ENCODE measurements at places on chromosomes 11 and 22. TPM values are rescaled to one million over a fixed set of nuclear protein-coding genes. Genes with fewer than 3 reads are reported as not detected.

Gene FZD4
- total RNA-seq, result 10.3 TPM

Gene HBG1
- total RNA-seq, result not detected

DNA sequence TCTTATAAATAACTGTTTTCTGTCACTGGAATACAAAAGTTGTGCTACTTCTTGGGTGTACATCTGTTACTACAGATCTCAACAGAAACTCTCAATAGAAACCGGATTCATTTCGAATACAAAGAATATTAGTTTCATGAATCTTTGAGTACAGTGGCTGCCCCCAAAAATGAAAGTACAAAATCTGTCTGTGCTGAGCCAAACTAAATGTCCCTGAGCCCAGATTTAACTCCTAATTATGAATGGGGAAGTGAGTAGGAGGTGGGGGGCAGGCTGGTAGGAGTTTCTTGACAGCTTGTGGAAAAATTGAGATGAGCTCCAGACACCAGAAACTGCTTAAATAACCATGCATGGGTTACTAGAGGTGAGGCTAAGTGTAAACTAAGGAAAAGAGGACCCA is 41.6 kb downstream of the PITPNB start:
- no peak for DNase-seq
- H3K27ac ChIP-seq, result peak overlapping the region; percentile 45
- H3K4me3 ChIP-seq, result no peak overlapping the region
- no peaks in the 10 kb centered on the region for H3K27me3 ChIP-seq

DNA sequence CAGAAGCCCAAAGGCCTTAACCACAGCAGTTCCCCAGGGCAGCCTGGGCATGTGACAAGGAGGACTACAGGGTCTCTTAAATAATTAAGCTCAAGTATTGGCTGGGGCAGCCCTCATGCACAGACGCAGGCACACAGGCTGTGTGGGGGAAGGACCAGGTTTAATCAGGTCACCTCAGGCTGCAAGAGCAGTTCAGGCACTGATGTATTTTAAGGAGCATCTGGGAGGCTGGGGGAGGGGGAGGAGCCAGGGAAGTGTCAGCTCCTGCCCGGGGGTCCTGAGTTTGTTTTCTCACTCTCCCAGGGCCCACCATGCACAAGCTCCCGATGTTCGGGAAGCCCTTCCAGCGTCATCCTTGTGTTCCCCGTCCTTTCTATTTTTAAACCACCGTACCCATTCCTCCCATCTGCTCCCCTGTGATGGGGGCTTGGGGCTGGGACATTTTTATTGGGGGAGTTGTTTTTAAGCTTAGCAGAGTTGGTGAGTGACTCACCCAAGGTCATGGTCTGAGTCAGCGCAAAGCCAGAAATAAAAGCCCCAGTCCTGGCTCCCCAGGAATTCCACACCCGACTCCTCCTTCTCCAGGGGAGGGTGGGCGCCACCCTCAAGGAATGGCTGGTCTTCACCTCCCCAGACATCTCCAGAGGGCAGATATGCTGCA is 2.4 kb downstream of the CSDC2 start:
- H3K4me1 ChIP-seq, result peaks cover 27% of the 10 kb centered on the region
- peak; percentile 85 for DNase-seq
- peak overlapping the region; percentile 21 for H3K4me3 ChIP-seq
- H3K27me3 ChIP-seq, result no peaks in the 10 kb centered on the region

Gene OR8B2
- total RNA-seq, result not detected

DNA sequence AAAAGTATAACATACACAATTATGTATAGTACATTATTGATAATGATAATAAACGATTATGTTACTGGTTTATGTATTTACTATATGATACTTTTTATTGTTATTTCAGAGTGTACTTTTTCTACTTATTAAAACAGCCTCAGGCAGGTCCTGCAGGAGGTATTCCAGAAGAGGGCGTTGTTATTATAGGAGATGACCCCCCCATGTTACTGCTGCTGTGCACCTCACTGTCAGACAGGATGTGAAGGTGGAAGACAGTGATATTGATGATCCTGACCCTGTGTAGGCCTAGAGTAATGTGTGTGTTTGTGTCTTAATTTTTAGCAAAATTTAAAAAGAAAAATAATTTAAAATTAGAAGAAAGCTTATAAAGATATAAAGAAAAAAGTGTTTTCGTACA is 57.6 kb downstream of the REXO2 start:
- H3K27me3 ChIP-seq, result no peaks in the 10 kb centered on the region
- H3K27ac ChIP-seq, result no peak overlapping the region
- H3K4me1 ChIP-seq, result no peaks in the 10 kb centered on the region
- no peaks in the 10 kb centered on the region for H3K36me3 ChIP-seq
- no peak for DNase-seq
- no peak overlapping the region for H3K4me3 ChIP-seq

- peaks cover 12% of the 10 kb centered on the region for H3K4me1 ChIP-seq
- H3K4me3 ChIP-seq, result no peak overlapping the region
- DNase-seq, result peak; percentile 31
- H3K27ac ChIP-seq, result no peak overlapping the region
- no peaks in the 10 kb centered on the region for H3K36me3 ChIP-seq
Observed at GRCh38 chr22:40218723-40219294, 41.1 kb downstream of the TNRC6B start.

Gene SCN3B
- under 0.01 TPM for total RNA-seq

Gene ISX
- total RNA-seq, result not detected

DNA sequence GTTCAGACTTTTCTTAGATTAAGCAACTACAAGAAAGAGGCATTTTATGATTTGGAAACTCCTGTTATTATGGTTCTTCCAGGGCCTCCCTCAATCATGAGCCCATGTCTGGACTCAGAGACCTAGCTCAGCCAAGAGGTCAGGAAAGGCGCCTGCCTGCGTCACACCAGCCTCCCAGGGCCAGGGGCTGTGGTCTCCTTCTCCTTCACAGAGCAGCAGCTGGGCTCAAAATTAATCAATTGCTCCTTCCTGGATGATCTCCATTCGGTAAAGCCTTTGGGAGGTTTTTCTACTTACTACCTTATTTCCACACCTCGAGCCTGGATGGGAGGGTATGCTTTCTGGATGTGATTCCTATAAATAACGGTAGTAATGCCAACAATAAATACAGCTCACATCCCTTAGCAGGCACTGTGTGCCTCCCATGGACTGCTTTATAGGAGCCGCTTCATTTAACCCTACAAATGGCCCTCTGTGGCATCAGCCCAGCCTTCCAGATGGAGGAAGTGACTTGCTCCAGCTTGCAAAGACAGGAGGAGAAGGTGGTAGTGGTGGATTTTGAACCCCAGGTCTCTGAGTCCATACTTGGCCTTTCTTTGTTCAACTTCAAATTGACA is 1445.6 kb downstream of the TBC1D22A start:
- H3K4me1 ChIP-seq, result no peaks in the 10 kb centered on the region
- DNase-seq, result no peak
- H3K27ac ChIP-seq, result no peak overlapping the region
- no peaks in the 10 kb centered on the region for H3K36me3 ChIP-seq
- no peaks in the 10 kb centered on the region for H3K27me3 ChIP-seq
- H3K4me3 ChIP-seq, result no peak overlapping the region

GRCh38 chr11:27183672-27184457 is 143.2 kb downstream of the BBOX1 start:
- H3K27me3 ChIP-seq, result peaks cover 27% of the 10 kb centered on the region
- H3K27ac ChIP-seq, result no peak overlapping the region
- H3K36me3 ChIP-seq, result no peaks in the 10 kb centered on the region
- no peak overlapping the region for H3K4me3 ChIP-seq
- DNase-seq, result peak; percentile 72
- no peaks in the 10 kb centered on the region for H3K4me1 ChIP-seq

- peaks cover 24% of the 10 kb centered on the region for H3K36me3 ChIP-seq
- no peaks in the 10 kb centered on the region for H3K27me3 ChIP-seq
- no peak overlapping the region for H3K27ac ChIP-seq
- peaks cover 2% of the 10 kb centered on the region for H3K4me1 ChIP-seq
Observed at GRCh38 chr22:35418731-35419130, 18.8 kb downstream of the MCM5 start.

DNA sequence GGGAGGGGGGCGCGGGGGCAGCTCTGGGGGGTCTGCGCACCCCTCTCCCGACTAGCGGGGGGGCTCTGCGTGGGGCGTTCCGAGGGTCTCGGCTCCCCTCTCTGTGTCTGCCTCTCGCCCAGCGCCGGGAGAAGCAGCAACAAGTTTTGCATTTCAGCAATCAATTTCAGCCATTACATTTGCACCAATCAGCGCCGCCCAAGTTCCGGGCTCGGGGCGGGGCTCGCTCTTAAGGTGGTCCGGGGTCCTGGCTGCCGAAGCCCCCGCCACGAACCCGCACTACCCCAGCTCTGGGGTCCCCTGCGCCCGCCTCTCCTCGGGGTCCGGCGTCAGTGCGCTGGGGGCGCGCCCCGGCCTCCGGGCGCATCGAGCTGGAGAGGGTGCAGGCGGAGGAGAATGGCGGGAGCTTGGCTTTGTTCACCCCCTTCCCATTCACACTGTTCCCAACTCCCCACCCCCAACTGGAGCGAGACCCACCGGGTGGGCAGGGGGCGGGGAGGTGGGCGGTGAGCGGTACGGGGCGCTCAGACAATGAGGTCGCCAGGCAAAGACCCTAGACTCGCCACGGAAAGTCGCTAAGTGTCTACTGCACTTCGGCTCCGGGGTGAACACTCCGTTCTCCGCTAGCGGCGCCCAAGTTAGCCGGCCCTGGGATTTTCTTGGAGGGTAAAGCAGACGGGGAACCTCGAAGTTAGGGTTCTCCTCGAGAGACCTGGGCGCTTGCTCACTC is at the start of gene MN1:
Gene MN1 (minus strand): TSS at position 141 of the 730 bp plus-strand sequence. CDS start 1,213 bp downstream, outside the sequence.
- H3K27ac ChIP-seq, result peak within 1 kb of the TSS; percentile 85
- peaks cover 12% of the 10 kb centered on the region for H3K4me1 ChIP-seq
- H3K27me3 ChIP-seq, result no peaks in the 10 kb centered on the region
- H3K4me3 ChIP-seq, result peak within 1 kb of the TSS; percentile 98
- DNase-seq, result peak; percentile 35

- peaks cover 2% of the 10 kb centered on the region for H3K36me3 ChIP-seq
- DNase-seq, result peak; percentile 85
- H3K27ac ChIP-seq, result no peak overlapping the region
- H3K4me1 ChIP-seq, result no peaks in the 10 kb centered on the region
- peaks cover 2% of the 10 kb centered on the region for H3K27me3 ChIP-seq
Observed at GRCh38 chr11:123719452-123719851, 22.0 kb downstream of the ZNF202 start.

Gene SLC22A6
- not detected for total RNA-seq

DNA sequence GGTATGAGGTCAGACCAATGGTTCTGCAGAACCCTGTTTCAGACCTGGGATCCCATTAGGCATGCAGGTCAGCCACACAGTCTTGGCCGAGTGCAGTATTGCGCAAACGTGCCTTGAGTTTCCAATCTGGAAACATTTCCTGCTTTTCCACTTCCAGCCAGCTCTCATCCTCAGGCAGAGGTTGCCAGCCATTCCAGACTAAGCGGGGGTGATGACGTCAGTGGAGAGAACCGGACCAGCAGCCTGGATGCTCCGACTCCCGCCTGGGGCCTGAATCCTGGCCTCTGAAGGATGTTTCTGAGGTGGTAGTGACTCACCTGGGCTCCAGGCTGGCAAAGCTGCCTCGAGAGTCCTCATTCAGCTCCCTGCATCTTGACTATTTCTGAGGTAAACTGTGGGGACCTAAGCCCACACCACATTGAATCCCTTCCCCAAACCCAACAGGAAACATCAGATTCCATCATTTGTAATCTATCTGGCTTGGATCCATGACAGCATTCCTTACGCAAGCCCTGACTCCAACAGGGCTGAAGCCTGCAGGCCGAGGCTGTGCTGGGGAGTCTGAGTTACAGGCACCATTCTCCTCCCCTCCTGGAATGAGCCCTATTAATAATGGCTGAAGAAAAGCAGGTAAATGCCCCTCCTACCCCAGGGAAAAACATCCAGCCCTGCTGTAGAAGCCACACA is 83.0 kb downstream of the ABTB2 start:
- H3K27me3 ChIP-seq, result 0 out of 2 replicates have a peak, but pooled peaks cover 2% of the 10 kb centered on the region
- H3K27ac ChIP-seq, result peak overlapping the region; percentile 51
- H3K4me3 ChIP-seq, result no peak overlapping the region
- peak; percentile 98 for DNase-seq
- no peaks in the 10 kb centered on the region for H3K36me3 ChIP-seq

Gene MS4A2
- not detected for total RNA-seq

Gene APOA1
- 0.56 TPM for total RNA-seq

DNA sequence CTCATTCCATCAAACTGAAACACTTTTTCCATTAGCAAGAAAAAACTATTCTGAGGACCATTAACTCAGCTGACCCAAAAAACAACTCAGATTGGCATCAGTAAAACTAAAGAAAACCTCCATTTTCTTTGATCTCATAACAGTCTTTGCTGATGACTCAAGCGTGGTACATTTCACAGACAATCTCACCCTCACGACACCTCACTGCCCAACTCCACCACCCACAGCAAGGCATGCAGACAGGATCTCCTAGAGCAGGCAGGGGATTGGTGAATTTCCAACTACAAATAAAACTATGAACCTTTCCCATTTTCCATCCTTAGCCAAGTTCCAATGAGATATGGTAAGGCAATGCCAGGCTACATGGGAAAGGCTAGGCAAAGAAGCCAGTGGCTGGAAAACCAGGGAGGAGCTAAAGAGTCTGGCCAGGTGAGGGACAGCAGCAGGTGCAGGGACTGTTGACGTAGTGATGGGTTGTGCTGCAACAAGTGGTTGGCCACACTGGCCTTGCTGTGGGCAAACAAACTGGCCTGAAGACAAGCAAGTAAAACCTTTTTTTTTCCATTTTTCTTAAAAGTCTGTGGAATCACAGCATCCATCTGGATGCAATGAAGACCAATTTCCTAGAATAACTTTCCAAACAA is 97.2 kb downstream of the SERGEF start:
- no peak overlapping the region for H3K27ac ChIP-seq
- 0 out of 2 replicates have a peak, but pooled peaks cover 2% of the 10 kb centered on the region for H3K4me1 ChIP-seq
- DNase-seq, result no peak
- no peak overlapping the region for H3K4me3 ChIP-seq

DNA sequence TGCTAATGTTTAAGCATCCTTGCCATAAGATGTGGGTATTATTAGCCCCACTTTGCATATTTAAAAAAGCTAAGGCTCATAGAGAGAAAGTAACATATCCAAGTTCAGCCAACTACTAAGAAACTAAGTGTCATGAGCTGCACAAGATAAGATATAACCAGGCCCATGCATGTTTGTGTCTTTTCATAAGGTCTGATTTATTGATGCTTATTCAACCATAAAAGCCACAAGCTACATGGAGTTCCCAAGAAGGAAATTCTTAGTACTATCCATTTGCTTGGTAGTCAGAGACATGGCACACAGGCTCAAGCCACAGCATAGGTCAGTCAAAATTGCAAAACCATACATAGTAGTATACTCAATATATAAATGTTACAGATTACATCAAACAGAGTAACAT is 488.5 kb downstream of the SOX6 start:
- no peaks in the 10 kb centered on the region for H3K36me3 ChIP-seq
- no peaks in the 10 kb centered on the region for H3K4me1 ChIP-seq
- H3K4me3 ChIP-seq, result no peak overlapping the region
- H3K27me3 ChIP-seq, result peaks cover 1% of the 10 kb centered on the region

GRCh38 chr11:101993172-101993571 is 54.1 kb upstream of the CFAP300 start:
- no peaks in the 10 kb centered on the region for H3K4me1 ChIP-seq
- no peak overlapping the region for H3K27ac ChIP-seq
- no peaks in the 10 kb centered on the region for H3K27me3 ChIP-seq

DNA sequence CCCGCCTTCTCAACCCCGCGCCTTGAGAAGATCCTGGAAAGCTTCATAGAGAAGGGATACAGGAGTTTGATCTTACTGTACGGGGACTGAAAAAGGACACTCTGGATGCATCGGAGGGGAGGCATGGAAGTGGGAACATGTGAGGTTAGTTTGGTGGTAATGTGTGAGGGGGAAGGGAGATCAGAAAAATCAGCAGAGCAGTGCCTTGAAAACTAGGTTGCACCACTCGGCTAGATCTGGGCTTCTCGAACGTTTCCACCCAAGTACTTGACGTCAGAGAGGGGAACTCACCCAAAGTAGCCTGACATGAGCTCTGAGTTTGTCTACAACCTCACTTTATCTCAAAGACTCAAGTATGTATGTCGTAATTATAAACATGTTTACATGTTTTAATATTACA is 14.5 kb downstream of the USP35 start:
- no peak overlapping the region for H3K4me3 ChIP-seq
- peaks cover 8% of the 10 kb centered on the region for H3K4me1 ChIP-seq
- H3K27me3 ChIP-seq, result no peaks in the 10 kb centered on the region
- peaks cover 51% of the 10 kb centered on the region for H3K36me3 ChIP-seq
- no peak overlapping the region for H3K27ac ChIP-seq
